ENCODE measurements at places on chromosomes 3 and 15.

DNA sequence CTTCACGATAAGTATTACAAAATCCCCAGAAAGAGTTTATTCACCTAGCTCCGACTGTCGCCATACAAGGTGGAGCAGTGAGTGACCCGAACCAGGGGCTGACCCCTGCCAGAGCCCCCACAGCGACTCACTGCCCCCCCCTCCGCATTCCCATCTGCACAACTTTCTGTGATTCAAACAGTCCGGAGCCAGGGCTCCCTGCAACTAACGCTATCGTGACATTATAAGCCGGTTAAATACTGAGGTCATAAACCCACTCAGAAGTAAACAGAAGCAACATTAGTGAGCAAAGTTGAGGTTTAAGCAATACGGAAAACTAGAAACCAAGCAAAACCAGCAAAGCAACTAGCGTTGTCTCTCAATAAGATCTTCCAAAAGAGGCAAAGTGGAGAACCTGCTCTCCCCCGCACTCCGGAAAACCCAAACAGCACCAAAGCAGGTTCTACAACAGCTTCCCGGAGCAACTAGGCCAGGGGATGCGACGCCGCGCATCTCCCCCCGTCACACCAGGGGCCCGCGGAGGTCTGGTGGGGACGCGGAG lies 642 bp downstream of the SCAP start:
- DNase-seq: no peak

GRCh38 chr3:110918963-110919362 lies 152.7 kb upstream of the NECTIN3 start:
- DNase-seq: no peak

DNA sequence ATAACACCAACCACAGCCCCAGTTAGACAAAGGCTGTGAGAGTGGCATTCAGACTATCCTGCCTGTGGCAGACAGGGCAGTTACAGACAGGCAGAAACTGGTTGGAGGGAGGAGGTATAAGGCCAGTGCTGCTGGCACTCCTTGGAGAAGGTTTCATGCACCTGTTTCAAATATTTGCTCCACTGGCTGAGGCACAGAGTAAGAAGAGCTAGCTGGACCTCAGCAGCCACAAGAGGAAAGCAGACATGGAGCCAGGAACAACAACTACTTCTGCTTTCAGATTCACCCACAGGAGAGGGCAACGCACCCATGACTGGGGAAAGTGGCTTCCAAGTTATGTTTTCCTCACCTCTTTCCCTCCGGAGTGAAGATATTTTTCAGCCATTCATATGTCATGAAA lies 11.5 kb upstream of the PRKAR2A start:
- DNase-seq: no peak

- no peak for DNase-seq
These were observed 13.2 kb downstream of the XXYLT1 start for GRCh38 chr3:195257454-195258448.
